ENCODE measurements at places on chromosomes 7 and 10.

- DNase-seq, result no peak
Observed at GRCh38 chr10:93299195-93299594, 182.9 kb downstream of the MYOF start.

- no peak for DNase-seq
Observed at GRCh38 chr10:110387983-110388686, 83.4 kb upstream of the SMNDC1 start.

- DNase-seq, result no peak
Observed at GRCh38 chr7:139232904-139233303, 1.9 kb downstream of the UBN2 start.

- DNase-seq, result no peak
Observed at GRCh38 chr7:151340794-151341356, 737 bp upstream of the NUB1 start.

- DNase-seq, result no peak
Observed at GRCh38 chr10:62699148-62699547, 105.4 kb upstream of the ADO start.
